Ovary (tissue), 10 donors: ENCODE measurements at places on chromosomes 1 and 21.

DNA sequence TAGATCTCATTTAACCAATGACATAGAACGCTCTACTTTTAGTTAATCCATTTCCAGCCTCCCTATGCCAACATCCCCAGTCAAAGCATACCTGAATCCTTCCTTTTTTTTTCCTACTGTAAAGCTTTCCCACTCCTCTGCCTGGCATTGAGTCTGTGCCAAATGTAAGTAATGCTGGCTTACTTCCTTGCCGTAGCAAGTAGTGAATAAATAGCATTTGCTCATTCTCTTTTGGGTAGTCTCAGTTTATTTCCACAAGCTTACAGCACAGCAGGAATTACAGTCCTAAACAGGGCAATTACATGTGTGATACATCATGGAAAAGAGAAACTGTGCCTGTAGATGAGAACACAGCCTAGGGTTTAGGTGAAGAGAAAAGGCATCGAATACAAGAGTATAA is 352.6 kb upstream of the NEGR1 start:
- no peak overlapping the region for H3K4me3 ChIP-seq
- H3K27ac ChIP-seq: no peak overlapping the region

DNA sequence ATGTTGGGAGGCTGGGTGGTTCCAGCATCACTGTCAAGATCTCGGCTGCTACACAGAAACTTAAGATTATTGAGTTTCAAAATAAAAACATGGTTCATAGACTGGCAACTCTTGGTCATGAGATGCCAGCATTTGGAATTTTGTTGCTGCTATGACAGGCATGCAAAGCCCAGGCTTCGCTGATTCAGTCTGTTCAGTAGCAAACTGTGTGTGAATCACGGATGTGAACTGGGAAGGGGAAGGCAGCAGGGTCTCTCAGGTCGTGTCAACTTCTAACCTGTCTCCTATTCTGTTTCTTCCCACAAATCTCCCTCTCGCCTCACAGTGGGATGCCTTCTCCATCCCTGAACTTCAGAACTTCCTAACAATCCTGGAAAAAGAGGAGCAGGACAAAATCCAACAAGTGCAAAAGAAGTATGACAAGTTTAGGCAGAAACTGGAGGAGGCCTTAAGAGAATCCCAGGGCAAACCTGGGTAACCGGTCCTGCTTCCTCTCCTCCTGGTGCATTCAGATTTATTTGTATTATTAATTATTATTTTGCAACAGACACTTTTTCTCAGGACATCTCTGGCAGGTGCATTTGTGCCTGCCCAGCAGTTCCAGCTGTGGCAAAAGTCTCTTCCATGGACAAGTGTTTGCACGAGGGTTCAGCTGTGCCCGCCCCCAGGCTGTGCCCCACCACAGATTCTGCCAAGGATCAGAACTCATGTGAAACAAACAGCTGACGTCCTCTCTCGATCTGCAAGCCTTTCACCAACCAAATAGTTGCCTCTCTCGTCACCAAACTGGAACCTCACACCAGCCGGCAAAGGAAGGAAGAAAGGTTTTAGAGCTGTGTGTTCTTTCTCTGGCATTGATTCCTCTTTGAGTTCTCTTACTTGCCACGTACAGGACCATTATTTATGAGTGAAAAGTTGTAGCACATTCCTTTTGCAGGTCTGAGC is 25.5 kb downstream of the EIF2D start:
- no peak overlapping the region for H3K4me3 ChIP-seq
- H3K4me1 ChIP-seq: peaks cover 6% of the 10 kb centered on the region
- H3K27me3 ChIP-seq: no peaks in the 10 kb centered on the region
- DNase-seq: no peak
- H3K36me3 ChIP-seq: no peaks in the 10 kb centered on the region

GRCh38 chr1:207805841-207806421 is 54.1 kb downstream of the CD46 start:
- DNase-seq: peak; percentile 41
- peaks cover 11% of the 10 kb centered on the region for H3K4me1 ChIP-seq
- H3K36me3 ChIP-seq: no peaks in the 10 kb centered on the region
- no peak overlapping the region for H3K27ac ChIP-seq

GRCh38 chr1:17922833-17923232 is 167.7 kb downstream of the ACTL8 start:
- no peak for DNase-seq
- H3K4me3 ChIP-seq: no peak overlapping the region
- no peaks in the 10 kb centered on the region for H3K36me3 ChIP-seq
- H3K4me1 ChIP-seq: no peaks in the 10 kb centered on the region
- no peak overlapping the region for H3K27ac ChIP-seq

- H3K27me3 ChIP-seq: no peaks in the 10 kb centered on the region
- H3K36me3 ChIP-seq: no peaks in the 10 kb centered on the region
- H3K4me3 ChIP-seq: no peak overlapping the region
- peak; percentile 95 for DNase-seq
Measured at GRCh38 chr1:41003640-41004220, 17.8 kb downstream of the SLFNL1 start.

DNA sequence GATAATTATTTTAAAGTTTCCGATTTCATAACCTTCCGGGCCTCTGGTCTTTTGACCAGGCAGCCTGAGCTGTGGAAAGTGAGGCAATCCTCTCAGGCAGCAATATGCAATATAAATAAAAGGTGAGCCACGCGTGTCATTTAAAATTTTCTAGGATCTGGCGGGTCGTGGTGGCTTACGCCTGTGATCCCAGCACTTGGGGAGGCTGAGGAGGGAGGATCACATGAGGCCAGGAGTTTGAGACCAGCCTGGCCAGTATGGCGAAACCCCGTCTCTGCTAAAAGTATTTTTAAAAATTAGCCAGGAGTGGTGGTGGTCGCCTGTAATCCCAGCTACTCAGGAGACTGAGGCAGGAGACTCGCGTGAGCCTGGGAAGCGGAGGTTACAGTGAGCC is 546 bp upstream of the ZNF695 start:
- H3K4me1 ChIP-seq: no peaks in the 10 kb centered on the region
- no peaks in the 10 kb centered on the region for H3K27me3 ChIP-seq
- no peak overlapping the region for H3K4me3 ChIP-seq
- H3K27ac ChIP-seq: no peak overlapping the region

DNA sequence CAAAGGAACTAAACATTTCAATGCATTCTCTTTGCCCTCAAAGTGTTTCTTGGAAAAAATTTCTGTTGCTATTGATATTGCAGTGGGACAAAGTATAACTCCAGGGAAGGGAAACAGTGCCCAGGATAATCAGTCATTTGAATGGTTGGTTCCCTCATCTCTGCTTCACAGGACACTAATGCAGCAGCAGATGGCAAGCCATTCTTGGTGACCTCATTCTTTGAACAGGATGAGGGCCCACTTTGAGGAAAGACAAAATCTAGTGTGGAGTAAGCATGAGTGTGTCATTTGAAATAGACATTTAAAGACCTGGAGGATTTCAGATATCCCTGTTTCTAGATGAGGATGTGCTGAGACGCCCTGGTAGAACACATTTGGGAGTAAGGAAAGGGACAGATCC is 32.3 kb downstream of the CHRM3 start:
- no peak overlapping the region for H3K27ac ChIP-seq
- H3K27me3 ChIP-seq: no peaks in the 10 kb centered on the region
- no peak overlapping the region for H3K4me3 ChIP-seq

- H3K4me1 ChIP-seq: no peaks in the 10 kb centered on the region
- H3K36me3 ChIP-seq: no peaks in the 10 kb centered on the region
- H3K4me3 ChIP-seq: no peak overlapping the region
- H3K27me3 ChIP-seq: no peaks in the 10 kb centered on the region
- no peak for DNase-seq
- H3K27ac ChIP-seq: no peak overlapping the region
Measured at GRCh38 chr1:32321712-32322291, 14.2 kb downstream of the MARCKSL1 start.

- no peak overlapping the region for H3K4me3 ChIP-seq
- no peak overlapping the region for H3K27ac ChIP-seq
- H3K27me3 ChIP-seq: no peaks in the 10 kb centered on the region
- H3K36me3 ChIP-seq: no peaks in the 10 kb centered on the region
- DNase-seq: no peak
- no peaks in the 10 kb centered on the region for H3K4me1 ChIP-seq
Measured at GRCh38 chr1:183155939-183156338, 30.1 kb upstream of the LAMC2 start.

DNA sequence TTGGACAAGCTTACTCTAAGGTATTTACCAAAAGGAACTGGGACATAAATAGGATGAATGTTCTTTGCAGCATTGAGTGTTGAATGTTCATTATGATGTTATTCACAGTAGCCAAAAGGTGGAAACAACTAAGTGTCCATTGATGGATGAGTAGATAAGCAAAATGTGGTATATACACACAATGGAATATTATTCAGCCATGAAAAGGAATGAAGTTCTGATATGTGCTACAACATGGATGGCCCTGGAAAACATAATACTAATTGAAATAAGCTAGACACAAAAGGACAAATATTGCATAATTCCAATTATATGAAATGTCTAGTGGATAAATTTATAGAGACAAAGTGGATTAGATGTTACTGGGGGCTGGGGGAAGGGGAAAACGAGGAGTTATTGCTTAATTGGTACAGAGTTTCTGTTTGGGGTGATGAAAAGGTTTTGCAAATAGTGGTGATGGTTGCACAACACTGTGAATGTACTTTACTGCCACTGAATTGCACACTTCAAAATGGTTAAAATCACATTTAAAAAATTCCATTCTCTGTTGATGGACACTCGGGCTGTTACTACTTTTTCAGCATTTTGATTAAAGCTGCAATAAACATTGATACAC is 2.9 kb downstream of the MTARC1 start:
- H3K27me3 ChIP-seq: no peaks in the 10 kb centered on the region
- no peak for DNase-seq
- no peaks in the 10 kb centered on the region for H3K36me3 ChIP-seq
- H3K4me1 ChIP-seq: peaks cover 8% of the 10 kb centered on the region
- H3K27ac ChIP-seq: no peak overlapping the region

GRCh38 chr1:6688001-6688400 is 13.6 kb downstream of the DNAJC11 start:
- no peaks in the 10 kb centered on the region for H3K36me3 ChIP-seq
- no peaks in the 10 kb centered on the region for H3K4me1 ChIP-seq
- H3K27ac ChIP-seq: no peak overlapping the region

DNA sequence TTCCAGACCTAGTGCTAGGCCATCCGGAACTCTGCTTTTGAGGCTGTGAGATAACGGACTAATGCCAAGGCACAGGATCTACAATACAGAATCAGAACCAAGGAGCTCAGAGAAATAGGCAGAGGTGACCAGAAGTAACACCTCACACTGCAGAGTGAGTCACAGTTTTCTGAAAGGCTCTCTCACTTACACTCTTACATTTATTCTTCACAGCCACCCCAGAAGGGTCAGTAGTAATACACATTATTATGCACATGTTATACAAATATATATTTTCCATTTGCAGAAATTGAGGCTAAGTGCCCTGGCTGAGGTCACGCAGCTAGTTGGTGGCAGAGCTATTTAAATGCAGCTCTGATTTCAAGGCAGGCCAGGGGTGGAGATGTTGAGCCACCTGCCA is 542.5 kb downstream of the OMA1 start:
- no peak for DNase-seq
- no peak overlapping the region for H3K4me3 ChIP-seq
- no peaks in the 10 kb centered on the region for H3K36me3 ChIP-seq
- H3K27ac ChIP-seq: no peak overlapping the region

- H3K4me1 ChIP-seq: no peaks in the 10 kb centered on the region
- peak; percentile 46 for DNase-seq
- H3K36me3 ChIP-seq: no peaks in the 10 kb centered on the region
- H3K27ac ChIP-seq: peak overlapping the region; percentile 33
Measured at GRCh38 chr1:81920245-81920740, 119.6 kb downstream of the ADGRL2 start.

- H3K27me3 ChIP-seq: no peaks in the 10 kb centered on the region
- DNase-seq: no peak
- H3K27ac ChIP-seq: no peak overlapping the region
- H3K4me1 ChIP-seq: peaks cover 19% of the 10 kb centered on the region
- H3K36me3 ChIP-seq: no peaks in the 10 kb centered on the region
- no peak overlapping the region for H3K4me3 ChIP-seq
Measured at GRCh38 chr1:234730770-234731568, 121.0 kb upstream of the IRF2BP2 start.
